Lung (tissue), 17 donors: ENCODE measurements at places on chromosomes 4 and X. TPM values are rescaled to one million over a fixed set of nuclear protein-coding genes. Genes with fewer than 3 reads are reported as not detected.

MMRN1 gene
- polyA plus RNA-seq, result 17.1 TPM

MAD2L1 gene
- polyA plus RNA-seq, result 2.4 TPM

TREX2 gene
- polyA plus RNA-seq, result 0.63 TPM

FAM133A gene
- polyA plus RNA-seq, result not detected

PPP4R3C gene
- not detected for polyA plus RNA-seq

SLC16A2 gene
- polyA plus RNA-seq, result 4.5 TPM

GAGE1 gene
- not detected for polyA plus RNA-seq

APLN gene
- 10.4 TPM for polyA plus RNA-seq

TASL gene
- 3.3 TPM for polyA plus RNA-seq

MXD4 gene
- polyA plus RNA-seq, result 58.2 TPM

VCX2 gene
- polyA plus RNA-seq, result not detected

ADAMTS3 gene
- polyA plus RNA-seq, result 1.1 TPM

MAGEA2B gene
- not detected for polyA plus RNA-seq
